NCI-H1092 treated with DMSO at 0.1 percent for 48 hours (cell line): ENCODE measurements at places on chromosomes 13 and 19.
A peak's percentile ranks its signal among the peaks of the same experiment; 100 is the strongest.

DNA sequence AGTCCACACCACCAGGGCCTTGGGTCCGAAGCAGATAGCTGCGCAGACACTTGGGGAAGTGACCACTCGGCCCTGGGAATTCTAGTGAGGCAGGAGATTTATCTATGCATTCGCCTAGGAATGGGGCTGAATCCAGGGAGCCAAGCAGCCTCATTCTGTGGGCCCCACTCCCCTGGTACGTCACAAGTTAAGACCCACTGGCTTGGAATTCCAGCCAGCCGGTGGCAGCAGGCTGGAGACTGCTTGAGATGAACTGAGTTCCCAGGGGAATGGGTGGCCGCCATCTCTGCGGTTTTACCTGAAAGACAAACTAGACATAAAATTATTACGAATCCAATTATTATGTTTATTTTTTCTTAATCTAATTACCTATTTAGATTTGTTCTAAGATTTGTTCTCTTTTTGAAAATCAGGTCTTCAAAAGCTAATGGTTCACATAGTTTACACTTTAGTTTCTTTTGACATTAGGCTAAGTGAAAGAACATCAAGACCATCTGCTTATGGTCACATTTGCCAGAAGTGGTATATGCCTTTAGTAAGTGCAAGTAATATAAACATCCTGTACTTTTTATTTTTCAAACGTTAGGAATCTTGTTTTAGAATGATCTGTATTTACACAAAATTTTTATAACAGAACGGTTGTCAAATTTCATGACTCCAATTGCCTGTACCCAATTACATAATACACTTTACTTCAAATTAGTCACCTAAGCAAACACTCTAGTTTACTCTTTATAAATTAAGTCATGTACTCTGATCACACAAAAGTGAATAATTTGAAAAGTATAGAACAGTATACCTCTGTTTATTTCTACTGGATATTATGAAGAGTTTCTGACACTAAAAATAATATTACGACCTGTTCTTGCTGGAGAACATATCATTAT lies 74.4 kb downstream of the SLITRK6 start:
- peak; percentile 51 for DNase-seq

GRCh38 chr13:95033890-95034289 lies 267.4 kb downstream of the ABCC4 start:
- no peak for DNase-seq

DNA sequence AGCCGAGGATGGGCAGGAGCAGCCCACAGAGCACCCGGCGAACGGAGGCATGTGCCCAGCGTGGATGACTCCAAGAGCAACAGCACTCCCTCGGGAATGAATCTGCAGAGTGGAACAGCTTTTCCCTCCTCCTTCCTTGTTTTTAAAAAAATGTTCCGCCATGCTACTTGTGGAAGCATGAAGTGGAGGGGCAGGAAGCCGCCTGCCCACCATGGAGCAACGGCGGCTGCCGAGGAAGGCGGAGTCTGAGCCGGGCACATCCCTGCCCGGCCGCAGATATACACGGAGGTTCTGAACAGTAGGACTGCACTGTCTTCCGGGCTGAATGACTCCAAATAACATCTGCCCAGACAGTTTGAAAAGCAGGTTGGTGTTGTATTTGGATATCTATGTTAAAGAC lies 65.2 kb downstream of the SOX1 start:
- DNase-seq = peak; percentile 53

GRCh38 chr13:77184455-77184854 lies 142.4 kb downstream of the MYCBP2 start:
- DNase-seq = no peak

DNA sequence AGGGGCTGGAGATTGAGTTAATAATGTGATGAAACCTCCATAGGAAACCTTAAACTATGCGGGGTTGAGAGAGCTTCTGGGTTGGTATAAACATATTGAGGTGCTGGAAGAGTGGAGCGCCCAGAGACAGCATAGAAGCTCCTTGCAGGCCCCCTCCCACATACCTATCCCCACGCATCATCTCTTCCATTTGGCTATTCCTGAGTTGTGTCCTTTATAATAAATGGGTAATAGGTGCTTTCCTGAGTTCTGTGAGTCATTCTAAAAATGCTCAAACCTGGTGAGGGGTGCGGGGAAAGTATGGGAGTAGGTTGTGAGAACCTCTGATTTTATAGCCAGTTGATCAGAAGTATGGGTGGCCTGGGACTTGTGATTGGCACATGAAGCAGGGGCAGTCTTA lies 14.6 kb downstream of the CCDC122 start:
- no peak for DNase-seq

GRCh38 chr19:19115954-19116353 lies 22.3 kb downstream of the TMEM161A start:
- DNase-seq = no peak

DNA sequence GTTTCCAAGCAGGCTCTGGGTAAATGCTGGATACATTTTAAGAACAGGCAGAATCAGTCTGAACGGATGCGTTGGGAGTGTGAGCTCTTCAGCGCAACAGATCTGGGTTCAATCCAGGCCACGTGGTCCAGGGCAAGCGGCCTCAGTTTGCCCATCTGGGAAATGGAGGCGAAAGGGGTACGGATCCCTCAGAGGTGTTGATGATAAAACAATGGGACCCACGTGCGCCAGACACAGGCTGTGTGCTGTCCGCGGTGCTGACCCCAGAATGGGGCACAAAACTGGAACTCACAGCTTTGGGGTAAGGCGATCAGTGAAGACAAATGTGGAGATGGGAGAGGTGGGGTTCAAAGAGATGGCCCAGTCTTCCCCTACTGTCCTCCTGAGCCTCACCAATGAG lies 13.1 kb upstream of the PDE4C start:
- DNase-seq = no peak

DNA sequence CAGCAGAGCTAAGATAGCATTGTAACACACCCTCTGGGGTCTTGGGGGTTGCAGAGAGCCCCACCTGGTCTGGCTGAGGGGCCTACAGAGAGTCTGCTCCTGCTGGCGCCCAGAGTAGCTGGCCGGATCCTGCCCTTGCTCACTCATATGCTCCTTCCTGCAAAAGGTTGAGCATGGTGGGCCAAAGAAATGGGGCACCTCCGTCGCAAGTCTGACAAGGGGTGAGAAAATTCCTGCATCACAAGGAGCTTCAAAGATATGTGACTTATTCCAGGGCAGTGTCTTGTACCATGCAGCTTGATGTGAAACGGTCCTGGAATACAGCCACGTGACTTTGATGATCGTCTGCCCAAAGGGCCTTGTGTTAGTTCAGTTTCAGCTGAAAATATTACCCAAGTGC lies 218.3 kb downstream of the DCLK1 start:
- no peak for DNase-seq

GRCh38 chr19:16327501-16327900 lies 2.9 kb downstream of the KLF2 start:
- DNase-seq = no peak

- no peak for DNase-seq
Measured at GRCh38 chr19:2308114-2308556, at the start of gene LINGO3. TSS of gene LINGO3 (minus strand) at chr19:2308154. CDS start at chr19:2291776, 16,378 bp downstream.

DNA sequence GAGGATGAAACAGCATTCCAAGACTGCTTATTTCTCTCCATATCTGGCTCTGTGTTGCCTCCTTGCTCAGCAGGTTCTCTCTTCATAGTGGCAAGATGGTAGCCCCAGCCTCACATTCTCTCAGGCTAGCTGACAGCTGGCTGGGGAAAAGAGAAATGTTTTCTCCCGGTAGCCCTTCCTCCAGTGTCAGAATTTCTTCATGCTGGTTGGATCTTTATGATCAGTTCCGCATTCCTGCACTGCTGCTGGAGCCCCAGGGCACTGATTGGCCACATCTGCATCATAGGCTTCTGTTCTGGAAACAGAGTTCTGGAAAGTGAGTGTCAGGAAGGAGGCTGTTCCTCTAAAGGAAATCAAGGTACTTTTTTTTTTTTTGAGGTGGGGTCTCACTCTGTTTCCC lies 24.6 kb downstream of the POP4 start:
- no peak for DNase-seq

DNA sequence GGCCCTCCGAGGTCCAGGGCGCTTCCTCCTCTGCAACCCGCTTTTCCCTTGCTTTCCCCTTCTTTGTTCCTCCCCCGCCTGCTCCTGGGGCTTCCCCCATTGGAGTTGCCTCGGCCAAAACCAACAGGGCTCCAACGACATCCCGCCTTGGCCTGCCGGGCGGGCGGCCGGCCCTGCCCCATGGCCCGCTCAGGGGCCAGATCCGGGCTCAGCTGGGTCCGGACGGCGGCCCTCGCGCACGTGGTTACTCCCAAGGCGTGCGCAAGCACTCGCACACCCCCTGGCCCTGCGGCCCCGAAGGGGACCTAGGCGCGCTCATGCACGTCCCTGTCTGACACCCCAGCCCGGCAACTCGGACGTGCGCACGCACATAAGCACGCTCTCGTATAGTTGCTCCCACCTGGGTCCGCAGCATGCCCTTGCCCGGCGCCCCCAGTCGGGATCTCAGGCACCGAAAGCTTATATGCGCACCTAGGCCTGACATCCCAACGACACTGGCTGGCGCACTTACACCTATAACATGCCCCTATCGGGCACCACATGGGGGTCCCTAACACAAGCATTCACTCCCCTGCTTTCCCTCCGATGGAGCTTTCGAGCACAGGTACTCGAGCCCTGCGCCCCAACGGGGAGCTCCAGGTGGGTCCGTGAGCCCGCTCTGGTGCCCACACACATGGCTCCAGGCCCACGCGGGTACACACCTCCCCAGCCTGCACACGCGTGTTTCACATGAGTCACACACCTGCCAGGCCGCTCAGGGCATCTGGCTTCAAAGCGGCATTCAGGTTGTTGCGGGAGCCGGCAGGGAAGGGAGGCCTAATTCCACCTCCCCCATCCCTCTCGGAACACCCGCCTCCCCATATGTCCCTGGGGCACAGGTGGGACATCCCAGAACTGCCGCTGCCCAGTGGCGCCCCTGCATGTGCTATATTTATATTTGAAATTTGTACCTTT lies 15.0 kb downstream of the NFIX start:
- no peak for DNase-seq

DNA sequence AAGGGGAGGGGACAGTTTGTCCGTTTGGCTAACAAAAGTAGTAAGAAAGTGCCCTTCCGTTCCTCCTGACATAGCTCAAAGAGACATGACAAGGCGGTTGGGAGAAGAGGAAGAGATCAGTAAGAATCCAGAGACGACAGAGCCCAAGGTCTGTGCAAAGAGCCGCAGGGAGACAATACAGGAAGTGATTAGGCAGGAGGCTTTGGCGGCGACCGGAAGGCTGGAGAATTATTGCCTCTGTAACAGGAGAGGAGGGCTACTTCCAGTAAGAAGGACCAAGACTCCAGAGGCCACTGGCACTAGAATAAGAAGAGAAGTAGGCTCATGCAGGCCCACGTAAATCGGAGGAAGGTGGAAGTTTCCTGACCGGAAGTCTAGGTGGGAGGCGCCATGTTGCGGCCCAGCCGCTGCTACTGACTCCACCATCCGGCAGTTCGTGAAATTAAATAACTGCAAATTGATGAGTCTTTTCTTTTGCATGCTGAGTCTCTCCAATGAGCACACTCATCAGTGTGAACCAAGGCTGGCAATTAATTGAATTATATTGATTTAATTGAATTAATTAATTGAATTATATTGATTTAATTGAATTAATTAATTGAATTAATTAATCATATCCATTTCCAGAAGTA lies 9.9 kb downstream of the RFX2 start:
- DNase-seq = no peak

GRCh38 chr13:97653443-97654140 lies 219.6 kb downstream of the RAP2A start:
- DNase-seq = no peak

DNA sequence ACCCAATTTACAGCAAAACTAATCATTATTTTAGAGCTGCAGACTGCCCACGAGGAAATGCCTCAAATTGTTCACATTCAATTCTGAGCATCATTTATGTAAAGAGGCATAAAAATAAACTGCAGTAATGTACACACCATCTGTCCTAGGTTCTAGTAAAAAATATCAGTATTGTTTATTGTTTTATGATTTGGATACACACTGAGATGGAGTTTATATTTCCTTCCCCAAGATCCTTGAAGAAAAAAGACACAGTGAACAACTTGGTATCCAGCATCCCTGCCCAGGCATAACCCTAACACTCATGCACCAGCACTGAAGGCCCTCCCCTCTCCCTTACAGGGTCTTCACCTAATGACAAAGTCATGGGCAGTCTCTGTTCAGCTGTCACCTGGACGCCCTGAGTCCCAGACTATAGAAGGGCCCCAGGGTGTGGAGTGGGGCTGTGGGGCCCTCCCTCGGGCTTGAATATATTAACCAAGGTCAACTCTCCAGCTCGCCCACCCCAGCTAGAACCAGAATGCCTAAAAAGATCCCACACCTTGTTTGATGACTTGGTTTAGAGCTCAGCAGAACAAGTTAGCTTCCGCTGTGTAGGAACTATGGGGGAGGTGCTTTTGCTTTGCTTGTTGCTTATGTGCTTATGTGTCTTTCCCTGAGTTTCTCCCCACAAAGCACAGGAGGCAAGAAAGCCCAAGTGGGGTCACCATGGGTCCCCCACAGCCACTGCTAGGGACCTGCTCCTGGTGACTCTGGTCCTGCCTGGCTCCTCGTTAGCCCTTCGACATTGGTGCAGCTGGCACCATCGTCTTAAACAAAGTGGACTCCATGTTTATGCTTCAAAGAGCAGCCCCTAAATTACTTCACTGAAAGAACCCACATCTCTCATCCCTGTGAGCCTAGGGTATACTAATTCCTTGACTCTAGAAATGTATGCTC lies 111.1 kb downstream of the COL4A1 start:
- DNase-seq = no peak

DNA sequence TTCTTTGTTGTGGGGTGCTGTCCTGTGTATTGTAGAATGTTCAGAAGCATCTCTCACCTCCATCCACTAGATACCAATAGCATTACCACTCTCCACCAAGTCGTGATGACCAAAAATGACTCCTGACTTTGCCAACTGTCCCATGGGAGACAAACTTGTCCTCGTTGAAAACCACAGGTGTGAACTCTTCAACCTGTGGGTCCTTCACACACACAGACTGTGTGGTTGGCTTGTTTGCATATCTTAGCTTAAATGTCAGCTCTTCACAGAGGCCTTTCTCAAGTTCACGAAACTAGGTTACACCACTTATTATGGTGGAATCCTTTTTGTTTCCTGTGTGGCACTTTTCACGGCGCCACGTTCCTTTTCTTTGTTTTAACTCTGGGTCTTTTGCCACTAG lies 6.8 kb downstream of the GPC5 start:
- DNase-seq = no peak

DNA sequence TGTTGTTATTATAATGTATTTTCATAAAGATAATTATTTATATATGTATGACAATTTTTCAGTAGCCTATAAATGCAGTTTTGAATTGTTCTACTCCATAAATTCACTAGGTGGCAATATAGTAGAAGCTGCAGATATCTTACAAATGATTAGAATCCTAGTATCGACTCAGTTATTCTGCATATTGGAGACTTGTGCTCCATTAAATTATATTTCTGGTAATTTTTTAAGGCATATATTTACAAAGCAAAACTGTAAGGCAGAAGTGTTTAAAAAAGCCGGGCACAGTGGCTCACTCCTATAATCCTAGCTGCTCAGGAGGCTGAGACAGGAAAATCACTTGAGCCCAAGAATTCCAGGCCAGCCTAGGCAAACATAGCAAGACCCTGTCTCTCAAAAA lies 58.7 kb downstream of the DPY19L3 start:
- peak; percentile 22 for DNase-seq
